Type B pancreatic cell (in vitro differentiated cells): ENCODE measurements at places on chromosomes 16 and 17. TPM values are rescaled to one million over a fixed set of nuclear protein-coding genes. Genes with fewer than 3 reads are reported as not detected.

KRTAP16-1 gene
- not detected in 2 replicates for total RNA-seq

CD300E gene
- total RNA-seq = not detected in 2 replicates

PTRH2 gene
- total RNA-seq = 23.1 and 25.9 TPM in 2 replicates

MARVELD3 gene
- 17.0 and 38.8 TPM in 2 replicates for total RNA-seq

DNA sequence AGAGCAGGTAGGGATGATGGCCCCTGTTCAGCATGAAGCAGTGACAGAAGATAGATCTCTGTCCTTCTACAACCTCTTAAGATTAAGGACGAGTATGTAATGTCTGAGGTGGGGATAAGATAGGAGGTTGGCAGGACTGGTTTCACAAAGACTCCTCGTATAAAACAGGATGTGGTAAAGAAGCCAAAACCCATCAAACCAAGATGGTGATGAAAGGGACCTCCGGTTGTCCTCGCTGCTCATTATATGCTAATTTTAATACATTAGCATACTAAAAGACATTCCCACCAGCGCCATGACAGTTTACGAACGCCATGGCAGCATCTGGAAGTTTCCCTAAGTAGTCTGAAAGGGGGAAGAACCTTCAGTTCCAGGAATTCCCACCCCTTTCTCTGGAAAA, 27.3 kb downstream of the MIS12 start:
- DNase-seq = no peak

DNA sequence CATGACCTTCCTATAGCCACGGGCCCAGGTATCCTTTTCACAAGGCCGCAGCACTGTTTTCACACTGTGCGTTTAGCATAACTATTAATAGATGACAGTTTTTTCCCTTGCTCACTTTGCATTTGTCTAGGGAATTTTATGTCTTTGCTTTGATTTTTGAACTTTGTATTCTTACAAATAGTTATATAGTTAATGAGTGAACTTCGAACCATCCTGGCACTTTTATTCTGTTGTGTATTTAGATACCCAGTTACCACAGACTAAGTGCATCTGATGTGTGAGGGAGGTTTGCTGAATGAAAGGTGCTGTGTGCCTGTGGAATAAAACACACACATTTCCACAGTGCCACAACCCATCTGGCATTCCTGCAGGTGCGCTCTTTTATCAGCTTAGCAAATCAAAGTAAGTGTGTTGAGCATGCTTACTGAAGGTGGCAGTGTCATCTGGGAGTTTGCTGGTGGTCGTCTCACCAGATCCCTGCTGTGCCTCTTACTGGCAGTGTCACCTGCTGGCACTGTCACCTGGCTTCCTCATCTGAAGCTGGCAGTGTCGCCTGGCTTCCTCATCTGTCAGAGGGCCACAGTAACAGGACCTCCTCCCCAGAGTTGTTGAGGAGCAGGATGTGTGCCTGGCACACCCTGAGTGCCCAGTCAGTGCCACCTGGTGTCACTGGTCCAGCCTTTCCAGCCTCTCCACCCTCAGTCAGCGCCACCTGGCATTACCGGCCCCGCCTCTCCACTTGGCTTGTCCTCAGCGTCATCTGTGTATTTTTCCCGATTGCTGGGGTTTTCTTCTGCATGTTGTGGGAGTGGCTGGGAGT, 37.6 kb downstream of the USP10 start:
- DNase-seq = no peak

DNA sequence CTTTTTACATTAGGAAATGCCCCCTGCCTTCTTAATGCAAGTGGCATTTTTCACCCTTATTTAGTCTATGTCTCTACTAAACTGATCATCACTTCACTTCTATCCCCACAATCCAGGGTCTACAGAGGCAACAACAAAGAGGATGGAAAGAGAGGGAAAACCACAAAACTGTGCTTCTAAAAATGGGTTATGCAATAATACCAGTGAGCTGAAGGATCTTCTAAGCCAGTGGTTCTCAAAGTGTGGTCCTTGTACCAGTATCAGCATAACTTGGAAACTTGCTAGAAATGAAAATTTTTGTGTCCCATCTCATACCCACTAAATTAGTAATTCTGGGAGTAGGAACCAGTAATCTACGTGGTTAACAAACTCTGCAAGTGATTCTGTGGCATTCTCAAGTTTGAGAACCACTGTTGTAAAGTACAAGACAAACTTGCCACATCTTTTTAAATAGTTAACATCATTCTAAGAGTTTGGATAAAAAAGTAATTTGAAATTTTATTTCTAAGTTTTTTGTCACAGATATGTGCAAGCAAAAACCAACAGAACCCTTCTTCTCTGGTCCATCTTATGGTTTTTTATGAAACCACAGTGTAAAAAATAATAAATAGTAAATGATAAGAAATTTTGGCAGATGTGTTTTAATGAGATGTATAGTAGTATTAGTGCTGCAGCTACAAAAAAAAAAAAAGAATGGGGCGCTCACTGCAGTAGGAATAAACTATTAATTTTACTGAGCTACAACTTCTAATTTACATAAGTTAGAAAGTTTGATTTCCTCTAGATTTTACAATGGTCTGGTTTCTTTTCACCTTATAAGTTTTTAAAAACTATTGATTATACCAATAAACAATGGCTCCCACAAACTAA, 16.2 kb downstream of the CDC27 start:
- DNase-seq = no peak

DNA sequence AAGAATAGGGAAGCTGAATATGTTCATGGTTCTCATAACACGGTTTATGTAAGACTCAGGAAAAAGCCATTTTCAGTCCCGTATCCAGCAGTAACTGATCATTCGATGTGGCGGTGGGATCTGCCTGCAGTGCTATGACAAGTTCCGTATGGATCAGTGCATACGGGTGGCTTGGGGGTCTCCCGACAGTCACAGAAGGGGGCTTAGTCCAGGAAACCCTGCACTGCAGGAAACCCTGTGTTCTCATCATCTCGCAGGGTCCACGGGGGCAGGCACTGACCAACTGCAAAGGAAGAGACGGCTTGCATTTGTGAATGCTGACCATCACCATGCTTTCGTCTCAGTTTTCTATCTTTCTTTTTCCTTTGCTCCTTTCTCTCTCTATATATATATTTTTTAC, 7.7 kb downstream of the MTHFSD start:
- no peak for DNase-seq

DNA sequence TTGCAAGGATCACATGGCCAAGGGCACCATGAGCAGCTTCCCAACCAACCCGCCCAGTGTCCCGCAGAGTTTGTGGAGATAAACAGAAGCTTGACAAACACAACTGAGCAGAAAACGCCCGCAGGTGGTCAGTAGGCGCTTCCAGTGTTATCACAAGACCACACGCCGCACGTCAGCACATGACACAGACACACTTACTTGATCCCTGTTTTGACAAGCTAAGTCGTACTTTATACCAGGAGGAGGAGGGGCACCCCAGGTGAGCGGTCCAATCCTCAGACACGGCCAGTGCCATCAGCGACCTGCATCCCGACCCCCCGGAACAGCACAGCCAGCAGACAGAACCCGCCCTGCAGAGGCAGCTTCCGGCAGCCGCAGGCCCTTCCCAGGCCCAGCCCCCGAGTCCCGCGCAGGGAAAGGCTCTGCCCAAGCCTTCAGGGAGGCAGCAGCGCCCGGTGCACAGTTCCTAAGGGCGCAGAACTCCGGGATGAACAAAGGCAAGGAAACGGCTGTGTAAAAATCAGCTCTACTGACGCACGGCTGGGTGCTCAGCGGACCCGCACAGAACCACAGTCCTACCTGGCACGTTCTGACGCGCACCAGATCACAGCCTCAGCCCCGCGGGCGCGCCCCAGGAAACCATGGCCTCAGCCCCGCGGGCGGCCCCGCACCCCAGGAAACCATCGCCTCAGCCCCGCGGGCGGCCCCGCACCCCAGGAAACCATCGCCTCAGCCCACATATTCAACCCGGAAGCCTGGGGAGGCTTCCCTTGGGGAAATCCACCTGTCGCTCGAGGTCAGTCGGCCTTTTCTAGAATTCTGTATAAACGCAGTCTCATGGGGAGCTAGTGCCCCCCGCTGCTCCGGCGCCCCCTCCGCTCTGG, 27.8 kb downstream of the AXIN1 start:
- DNase-seq = no peak

GRCh38 chr17:40864661-40865390, 2.2 kb downstream of the KRT12 start:
- DNase-seq = no peak
